ENCODE measurements at places on chromosomes 5 and 9.

- no peak for DNase-seq
These were observed 244.4 kb downstream of the DEPDC1B start for GRCh38 chr5:60455589-60455988.

- DNase-seq, result no peak
These were observed 14.2 kb upstream of the ZBED3 start for GRCh38 chr5:77101298-77101697.

DNA sequence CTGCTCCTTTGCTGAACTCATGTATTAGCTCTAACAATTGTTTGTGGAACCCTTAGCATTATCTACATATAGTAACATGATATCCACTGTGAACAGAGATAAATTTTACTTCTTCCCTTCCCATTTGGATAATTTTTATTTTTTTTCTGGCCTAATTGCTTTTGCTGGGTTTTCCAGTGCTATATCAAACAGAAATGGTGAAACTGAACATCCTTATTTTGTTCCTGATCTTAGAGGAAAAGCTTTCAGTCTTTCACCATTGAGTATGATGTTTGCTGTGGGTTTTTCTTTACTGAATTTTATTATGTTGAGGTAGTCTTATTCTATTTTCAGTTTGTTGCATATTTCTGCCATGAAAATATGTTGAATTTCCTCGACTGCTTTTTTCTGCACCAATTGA lies 44.8 kb upstream of the STARD4 start:
- no peak for DNase-seq

DNA sequence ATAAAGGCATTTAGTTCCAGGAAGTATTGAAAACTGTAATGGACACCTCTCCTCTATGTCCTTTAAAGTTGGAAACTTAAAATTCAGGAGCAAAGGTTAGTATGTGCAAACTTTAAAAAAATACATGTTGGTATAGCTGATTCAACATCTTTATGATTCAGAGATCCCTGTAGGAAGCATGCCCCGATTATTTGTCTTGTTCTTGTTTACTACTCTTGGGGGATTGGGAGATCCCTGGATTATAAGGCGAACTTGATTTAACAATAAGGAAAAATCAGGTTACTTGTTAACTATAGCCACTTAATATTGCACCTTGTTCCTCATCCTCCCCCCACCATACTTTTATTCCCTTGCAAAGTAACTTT lies 1.7 kb downstream of the F2RL1 start:
- no peak for DNase-seq

DNA sequence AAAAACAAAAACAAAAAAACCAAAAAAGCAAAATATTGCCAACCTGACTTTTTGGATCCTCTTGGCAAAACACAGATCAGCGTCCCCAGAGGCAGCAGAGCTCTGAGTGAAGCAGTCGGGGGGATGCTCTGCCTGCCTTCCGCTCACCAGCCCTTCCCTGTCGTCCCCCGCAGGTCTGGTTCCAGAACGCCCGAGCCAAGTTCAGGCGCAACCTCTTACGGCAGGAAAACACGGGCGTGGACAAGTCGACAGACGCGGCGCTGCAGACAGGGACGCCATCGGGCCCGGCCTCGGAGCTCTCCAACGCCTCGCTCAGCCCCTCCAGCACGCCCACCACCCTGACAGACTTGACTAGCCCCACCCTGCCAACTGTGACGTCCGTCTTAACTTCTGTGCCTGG lies 20.7 kb downstream of the LHX2 start:
- DNase-seq, result no peak

- DNase-seq, result no peak
These were observed 635 bp downstream of the FBN2 start for GRCh38 chr5:128537221-128537999.

- no peak for DNase-seq
These were observed 205.7 kb downstream of the GAS1 start for GRCh38 chr9:86741311-86742208.

GRCh38 chr5:68648944-68649857 lies 433.6 kb downstream of the PIK3R1 start:
- no peak for DNase-seq

DNA sequence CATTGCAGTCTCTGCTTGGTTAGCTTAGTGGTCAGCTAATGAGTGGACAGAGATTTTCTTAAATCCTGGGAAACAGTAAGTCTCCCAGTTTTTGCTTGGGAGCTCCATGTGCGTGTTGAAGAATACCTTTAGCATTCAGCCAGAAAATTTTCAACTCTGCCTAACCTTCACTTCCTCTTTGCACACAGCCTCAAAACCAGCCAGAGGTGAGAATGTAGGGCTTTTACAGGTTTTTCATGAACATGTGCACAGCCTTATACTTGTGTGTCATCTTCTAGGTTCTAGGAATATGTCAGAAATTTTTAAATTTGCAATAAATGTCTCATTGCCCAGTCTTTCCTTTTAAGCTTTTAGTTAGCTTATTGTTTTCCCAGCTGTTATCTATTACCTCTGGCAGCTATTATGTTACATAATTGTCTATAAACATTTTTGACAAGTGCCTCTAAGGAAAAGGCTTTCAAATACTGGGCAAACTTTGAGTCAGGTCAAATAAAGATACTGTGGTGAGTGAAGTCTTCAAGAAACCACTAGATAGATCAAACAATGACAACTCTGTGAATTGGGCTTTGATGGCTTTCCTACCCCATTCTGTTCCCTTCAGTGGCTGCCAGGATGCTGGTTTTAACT lies 12.7 kb downstream of the ADGRV1 start:
- no peak for DNase-seq

- no peak for DNase-seq
These were observed 180.9 kb downstream of the CD180 start for GRCh38 chr5:67015541-67016191.

DNA sequence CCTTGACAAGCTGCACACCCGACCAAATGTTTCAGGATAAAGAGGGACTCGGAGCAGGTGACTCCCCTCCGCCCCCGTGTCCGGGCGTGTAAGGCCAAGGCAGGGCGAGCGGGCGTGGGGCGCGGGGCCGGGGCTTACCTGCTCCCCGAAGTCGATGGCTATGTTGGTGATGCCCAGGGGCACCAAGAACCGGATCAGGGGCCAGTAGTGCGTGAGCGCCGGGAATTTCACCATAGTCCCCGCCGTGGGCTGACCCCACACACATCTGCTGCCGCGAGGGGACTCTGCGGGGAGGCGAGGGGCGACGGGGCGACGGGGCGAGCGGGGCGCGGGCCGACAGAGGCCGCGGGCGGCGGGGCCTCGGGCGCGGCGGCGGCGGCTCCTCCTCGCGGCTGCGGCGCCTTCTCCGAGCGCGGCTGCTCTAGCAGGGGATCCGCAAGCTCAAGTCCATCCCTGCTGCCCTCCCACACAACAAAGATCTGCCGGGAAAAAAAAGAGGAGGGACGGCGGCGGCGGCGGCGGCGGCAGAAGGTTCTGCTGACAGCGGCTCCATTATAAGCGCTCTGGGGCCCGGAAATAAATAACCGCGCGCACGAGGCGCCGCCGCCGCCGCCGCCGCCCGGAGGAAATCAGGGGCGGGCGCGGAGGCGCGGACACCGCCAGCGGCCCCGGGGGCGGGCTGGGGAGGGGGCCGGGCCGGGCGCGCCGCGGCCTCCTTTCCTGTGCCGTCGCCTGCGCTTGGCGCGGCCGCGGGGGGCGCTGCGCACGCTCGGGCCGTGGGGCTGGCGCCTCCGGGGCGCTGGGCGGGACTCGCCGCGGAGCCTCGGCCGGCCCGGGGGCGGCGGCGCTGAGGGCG lies at the start of gene ANKH:
Gene ANKH, minus strand, starts transcription at position 565 of the 856 bp plus-strand sequence. Its CDS starts 331 bp downstream, at position 234.
- DNase-seq, result no peak

DNA sequence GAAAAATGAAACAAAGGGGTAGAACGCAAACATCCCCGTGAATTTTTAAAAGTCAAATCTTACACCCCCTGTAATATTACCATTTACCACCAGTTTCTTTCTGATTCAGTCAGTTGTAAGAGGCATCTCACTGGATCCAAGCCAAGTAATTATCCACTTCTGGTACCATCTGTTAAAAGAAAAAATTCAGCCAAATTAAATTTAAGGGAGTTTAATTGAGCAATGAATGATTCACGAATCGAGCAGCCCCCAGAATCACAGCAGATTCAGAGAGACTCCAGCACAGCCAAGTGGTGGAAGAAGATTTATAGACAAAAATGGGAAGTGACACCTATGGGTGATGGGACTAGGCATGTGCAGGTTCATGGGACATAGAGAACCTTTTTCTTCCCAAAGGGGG lies 29.9 kb upstream of the MTMR12 start:
- DNase-seq, result no peak

DNA sequence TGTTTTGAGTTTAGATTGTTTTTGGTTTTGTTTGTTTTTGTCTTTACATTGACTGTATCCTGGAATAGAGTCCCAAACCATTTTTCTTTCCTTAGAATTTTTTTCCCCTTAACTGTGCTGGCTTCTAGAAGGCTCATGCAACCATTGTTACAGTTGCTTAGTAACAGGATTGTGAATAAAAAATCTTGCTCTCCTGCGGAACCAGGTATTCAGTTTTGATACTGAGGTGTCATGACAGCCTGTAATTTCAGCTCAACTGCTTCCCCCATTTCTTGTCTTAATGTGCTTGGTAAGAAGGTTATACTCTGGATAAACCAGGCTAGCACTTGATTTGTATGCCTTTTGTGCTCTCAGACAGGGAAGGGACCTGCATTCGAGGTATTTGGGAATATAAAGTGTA lies 42.1 kb downstream of the FOCAD start:
- DNase-seq, result no peak

DNA sequence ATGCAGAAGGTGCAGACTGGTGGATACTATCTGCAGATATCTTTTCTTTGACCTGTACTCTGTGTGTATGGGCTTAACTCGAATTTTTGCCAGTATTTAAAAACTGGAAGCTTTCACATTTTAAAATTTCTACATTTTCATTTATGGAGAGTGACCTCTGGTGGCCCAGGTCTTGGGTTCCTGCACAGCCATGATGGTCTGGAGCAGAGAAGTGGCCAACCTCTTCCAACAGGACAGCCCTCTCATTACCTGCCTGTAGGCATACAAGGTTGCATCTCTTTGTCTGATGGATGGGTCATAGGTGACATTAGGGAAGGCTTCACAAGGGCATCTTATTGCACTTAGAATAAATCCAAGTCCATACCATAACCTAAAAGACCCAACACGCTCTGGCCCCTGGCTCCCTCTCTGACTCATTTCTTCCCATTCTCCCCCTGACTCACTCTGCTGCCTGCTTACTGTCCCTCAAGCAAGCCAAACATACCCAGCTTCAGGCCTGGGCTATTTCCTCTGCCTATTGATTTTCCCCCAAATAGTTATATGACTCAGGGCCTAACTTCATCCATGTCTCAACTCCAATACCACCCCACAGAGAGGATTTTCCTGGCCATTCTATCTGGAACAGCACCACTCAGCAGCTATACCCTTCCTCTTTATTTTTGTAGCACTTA lies 113.3 kb upstream of the SLC1A3 start:
- no peak for DNase-seq

GRCh38 chr9:137493364-137494103 lies 34.4 kb upstream of the NSMF start:
- no peak for DNase-seq

- no peak for DNase-seq
These were observed 158.6 kb downstream of the GLIS3 start for GRCh38 chr9:4141296-4141695.

- no peak for DNase-seq
These were observed 21.6 kb upstream of the CSF1R start for GRCh38 chr5:150107909-150108447.

DNA sequence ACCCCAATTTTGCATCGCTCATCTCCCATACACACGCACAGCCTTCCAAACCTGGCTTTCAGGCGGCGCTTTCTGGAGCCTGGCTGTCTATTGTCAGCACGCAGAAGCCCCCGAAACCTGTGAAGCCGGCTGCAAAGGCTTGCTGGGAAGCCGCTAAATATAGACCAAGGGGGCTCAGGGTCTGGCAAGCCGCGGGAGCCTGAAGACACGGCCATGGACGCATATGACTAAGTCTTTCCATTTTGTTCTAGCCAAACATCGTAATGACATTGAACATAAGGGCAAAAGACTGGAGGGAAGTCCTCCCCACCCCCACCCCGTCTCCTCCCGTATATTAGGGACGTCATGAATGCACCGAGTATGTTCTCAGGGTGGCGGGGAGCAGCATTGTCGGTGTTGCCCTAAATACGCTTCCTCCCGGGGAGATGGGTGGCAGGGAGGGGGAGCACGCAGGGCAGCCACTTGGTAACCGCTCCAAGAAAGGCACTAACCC lies 1.1 kb downstream of the CTNND2 start:
- no peak for DNase-seq

GRCh38 chr5:112929336-112930081 lies 7.5 kb upstream of the REEP5 start:
- DNase-seq, result no peak

GRCh38 chr9:97411789-97412625 lies at the start of gene TDRD7:
Gene TDRD7 (plus strand): TSS chr9:97412096. CDS start chr9:97428466, 16,370 bp downstream.
- DNase-seq, result no peak

GRCh38 chr5:62041156-62041756 lies 264.8 kb upstream of the KIF2A start:
- no peak for DNase-seq

DNA sequence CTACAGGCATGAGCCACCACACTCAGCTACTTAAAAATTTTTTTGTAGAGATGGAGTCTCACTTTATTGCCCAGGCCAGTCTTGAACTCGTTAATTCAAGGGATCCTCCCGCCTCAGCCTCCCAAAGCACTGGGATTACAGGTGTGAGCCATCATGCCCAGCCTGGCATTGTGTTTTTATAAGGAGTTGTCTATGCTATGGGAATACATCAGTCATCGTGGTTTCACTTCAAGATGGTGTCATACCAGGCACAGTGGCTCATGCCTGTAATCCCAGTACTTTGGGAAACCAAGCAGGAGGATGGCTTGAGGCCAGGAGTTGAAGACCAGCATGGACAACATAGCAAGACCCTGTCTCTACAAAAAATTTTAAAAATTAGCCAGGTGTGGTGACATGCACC lies 49.7 kb downstream of the CYSTM1 start:
- DNase-seq, result no peak

DNA sequence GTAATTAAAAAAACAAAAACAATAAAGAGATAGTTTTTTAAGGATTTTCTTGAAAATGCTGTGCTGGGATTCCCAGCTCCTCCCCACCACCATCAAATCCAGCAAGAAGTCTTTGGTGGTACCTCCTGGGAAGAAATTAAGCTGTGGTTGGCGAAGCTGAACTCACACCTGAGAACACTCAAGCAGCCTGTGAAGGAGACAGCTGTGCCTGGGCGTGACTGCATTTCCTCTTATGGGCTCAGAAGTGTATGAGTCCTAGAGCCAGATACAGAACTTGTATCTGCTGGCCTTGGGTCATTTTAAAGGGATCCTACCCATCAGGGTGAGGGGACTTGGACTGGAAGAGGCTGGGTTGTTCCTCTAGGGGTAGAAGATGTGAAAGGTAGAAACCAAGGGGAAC lies 561.2 kb upstream of the SGCD start:
- no peak for DNase-seq

- no peak for DNase-seq
These were observed 54.2 kb downstream of the ZSWIM6 start for GRCh38 chr5:61386045-61386800.

- DNase-seq, result no peak
These were observed 49.0 kb downstream of the SPTLC1 start for GRCh38 chr9:92066168-92066567.

- DNase-seq, result no peak
These were observed 167.5 kb upstream of the DMRT1 start for GRCh38 chr9:673966-674526.
